ENCODE measurements at places on chromosomes 12 and 14. TPM values are rescaled to one million over a fixed set of nuclear protein-coding genes. Genes with fewer than 3 reads are reported as not detected.

GRCh38 chr12:111163422-111163821, 205.5 kb downstream of the PHETA1 start:
- no peak overlapping the region for H3K4me3 ChIP-seq
- no peaks in the 10 kb centered on the region for H3K36me3 ChIP-seq
- no peaks in the 10 kb centered on the region for H3K27me3 ChIP-seq

- no peaks in the 10 kb centered on the region for H3K27me3 ChIP-seq
- H3K4me3 ChIP-seq = no peak overlapping the region
- no peaks in the 10 kb centered on the region for H3K36me3 ChIP-seq
- no peak overlapping the region for H3K27ac ChIP-seq
- peaks cover 3% of the 10 kb centered on the region for H3K4me1 ChIP-seq
These were observed 5.2 kb upstream of the PACS2 start for GRCh38 chr14:105309371-105309770.

CRIP2 gene
- polyA plus RNA-seq = 0.31 TPM

- H3K27me3 ChIP-seq = no peaks in the 10 kb centered on the region
- no peaks in the 10 kb centered on the region for H3K36me3 ChIP-seq
- peak overlapping the region; percentile 76 for H3K4me3 ChIP-seq
These were observed 514 bp upstream of the LARP4 start for GRCh38 chr12:50400104-50400637.

GRCh38 chr12:46131732-46132469, 136.9 kb downstream of the SLC38A1 start:
- no peak overlapping the region for H3K27ac ChIP-seq
- DNase-seq = no peak
- no peaks in the 10 kb centered on the region for H3K4me1 ChIP-seq
- no peak overlapping the region for H3K4me3 ChIP-seq
- H3K36me3 ChIP-seq = no peaks in the 10 kb centered on the region

B3GNT4 gene
- polyA plus RNA-seq = 0.88 TPM

GRCh38 chr14:50977863-50978528, 33.7 kb upstream of the PYGL start:
- no peak overlapping the region for H3K27ac ChIP-seq
- H3K36me3 ChIP-seq = no peaks in the 10 kb centered on the region
- DNase-seq = peak; percentile 16
- peaks cover under 1% of the 10 kb centered on the region for H3K27me3 ChIP-seq
- H3K4me1 ChIP-seq = peaks cover 23% of the 10 kb centered on the region
- H3K4me3 ChIP-seq = no peak overlapping the region

DNA sequence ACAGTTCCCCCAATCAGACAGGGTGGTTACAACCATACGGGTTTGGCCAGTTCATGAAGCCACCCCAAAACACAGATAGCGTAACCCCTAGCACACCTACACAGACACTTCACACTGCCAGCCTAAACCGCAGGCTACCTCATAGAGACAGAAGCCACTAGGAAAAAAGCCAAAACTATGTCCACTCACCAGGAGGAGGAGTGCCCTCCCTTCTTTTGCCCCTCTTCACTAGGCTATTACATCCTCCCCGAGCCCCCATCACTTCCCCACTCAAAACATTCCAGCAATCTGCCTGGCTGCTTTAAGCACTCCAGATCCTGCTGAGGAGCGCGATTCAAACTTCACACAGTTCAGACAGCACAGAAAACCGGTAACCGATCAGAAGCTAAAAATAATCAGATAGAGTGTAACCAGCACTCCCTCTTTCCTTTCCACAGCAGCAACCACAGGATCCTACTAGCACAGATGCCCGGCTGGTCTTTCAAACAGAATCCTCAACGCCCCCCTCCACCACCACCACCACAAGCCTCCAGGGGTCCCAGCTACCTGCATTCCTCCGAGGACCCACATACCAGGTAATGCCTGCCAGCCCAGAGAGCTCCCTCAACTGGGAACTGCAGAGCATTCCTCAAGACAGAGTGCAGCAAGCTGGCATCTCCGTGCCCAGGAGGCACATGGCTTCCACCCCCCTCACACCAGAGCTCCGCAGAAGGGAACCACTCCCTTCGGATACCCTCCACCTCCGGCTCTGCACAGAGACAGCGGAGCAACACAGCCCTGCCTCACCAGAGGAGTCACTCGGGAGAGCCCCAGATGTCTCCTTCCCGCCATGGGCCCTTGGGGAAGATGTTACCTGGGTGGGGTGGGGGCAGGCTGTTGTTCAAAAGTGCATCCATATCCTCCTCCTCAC, 1.5 kb downstream of the CHD4 start:
- peak overlapping the region; percentile 70 for H3K27ac ChIP-seq
- DNase-seq = no peak
- no peaks in the 10 kb centered on the region for H3K27me3 ChIP-seq

DNA sequence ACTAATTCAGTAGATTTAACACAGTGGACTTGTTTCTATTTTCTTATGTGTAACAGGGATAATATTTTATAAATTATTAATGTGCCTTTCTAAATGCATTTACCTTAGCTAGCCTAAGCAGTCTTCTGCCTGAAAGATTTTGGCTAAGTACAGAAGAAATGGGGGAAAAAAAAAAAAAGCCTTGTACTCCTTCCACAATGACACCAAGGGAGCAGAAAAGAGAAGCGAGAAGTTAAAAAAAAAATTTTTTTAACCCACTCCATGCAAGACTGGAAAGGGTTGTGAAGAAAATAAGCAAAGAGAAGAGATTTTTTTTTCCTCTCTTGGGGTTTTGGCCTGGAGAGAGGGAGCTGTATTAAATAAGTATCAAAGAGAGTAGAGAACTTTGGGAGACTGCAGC, 28.7 kb downstream of the NELL2 start:
- DNase-seq = no peak
- no peaks in the 10 kb centered on the region for H3K27me3 ChIP-seq
- no peaks in the 10 kb centered on the region for H3K36me3 ChIP-seq
- H3K4me1 ChIP-seq = peaks cover 6% of the 10 kb centered on the region

DNA sequence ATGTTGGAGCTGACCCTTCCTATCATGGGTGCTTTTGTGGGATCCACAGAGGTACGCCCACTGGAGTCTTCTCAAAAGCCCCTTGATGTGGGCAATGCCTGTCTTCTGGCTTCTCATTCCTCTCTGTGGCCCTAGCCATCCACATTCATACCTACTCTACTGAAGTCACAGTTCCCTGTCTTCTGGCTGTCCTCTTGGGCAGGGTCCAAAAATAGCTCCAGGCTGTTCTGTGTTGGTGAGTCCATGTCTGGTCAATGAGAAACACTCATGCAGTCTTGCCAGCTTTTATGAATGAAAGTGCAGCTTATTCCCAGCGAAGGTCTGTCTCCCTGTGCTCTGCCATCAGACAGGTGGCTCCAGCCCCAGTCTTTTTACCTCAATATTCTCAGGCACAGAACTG, 135.9 kb upstream of the MDM1 start:
- H3K4me1 ChIP-seq = no peaks in the 10 kb centered on the region
- DNase-seq = no peak
- H3K27ac ChIP-seq = no peak overlapping the region
- H3K27me3 ChIP-seq = no peaks in the 10 kb centered on the region

DNA sequence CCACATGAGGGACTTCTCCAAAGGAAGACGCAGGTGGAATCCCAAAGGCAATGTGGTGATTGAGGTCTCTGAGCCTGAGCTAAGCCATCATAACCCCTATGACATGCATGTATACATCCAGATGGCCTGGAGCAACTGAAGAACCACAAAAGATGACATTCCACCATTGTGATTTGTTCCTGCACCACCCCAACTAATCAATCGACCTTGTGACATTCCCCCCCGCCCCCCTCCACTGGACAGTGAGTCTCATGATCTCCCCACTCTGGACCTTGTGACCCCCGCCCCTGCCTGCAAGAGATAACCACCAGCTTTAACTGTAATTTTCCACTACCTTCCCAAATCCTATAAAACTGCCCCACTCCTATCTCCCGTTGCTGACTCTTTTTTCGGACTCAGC, 87.9 kb downstream of the VCPKMT start:
- no peak overlapping the region for H3K27ac ChIP-seq
- no peaks in the 10 kb centered on the region for H3K4me1 ChIP-seq
- no peak for DNase-seq
- H3K4me3 ChIP-seq = no peak overlapping the region
- no peaks in the 10 kb centered on the region for H3K27me3 ChIP-seq
- H3K36me3 ChIP-seq = no peaks in the 10 kb centered on the region

TDRD9 gene
- polyA plus RNA-seq = not detected

DNA sequence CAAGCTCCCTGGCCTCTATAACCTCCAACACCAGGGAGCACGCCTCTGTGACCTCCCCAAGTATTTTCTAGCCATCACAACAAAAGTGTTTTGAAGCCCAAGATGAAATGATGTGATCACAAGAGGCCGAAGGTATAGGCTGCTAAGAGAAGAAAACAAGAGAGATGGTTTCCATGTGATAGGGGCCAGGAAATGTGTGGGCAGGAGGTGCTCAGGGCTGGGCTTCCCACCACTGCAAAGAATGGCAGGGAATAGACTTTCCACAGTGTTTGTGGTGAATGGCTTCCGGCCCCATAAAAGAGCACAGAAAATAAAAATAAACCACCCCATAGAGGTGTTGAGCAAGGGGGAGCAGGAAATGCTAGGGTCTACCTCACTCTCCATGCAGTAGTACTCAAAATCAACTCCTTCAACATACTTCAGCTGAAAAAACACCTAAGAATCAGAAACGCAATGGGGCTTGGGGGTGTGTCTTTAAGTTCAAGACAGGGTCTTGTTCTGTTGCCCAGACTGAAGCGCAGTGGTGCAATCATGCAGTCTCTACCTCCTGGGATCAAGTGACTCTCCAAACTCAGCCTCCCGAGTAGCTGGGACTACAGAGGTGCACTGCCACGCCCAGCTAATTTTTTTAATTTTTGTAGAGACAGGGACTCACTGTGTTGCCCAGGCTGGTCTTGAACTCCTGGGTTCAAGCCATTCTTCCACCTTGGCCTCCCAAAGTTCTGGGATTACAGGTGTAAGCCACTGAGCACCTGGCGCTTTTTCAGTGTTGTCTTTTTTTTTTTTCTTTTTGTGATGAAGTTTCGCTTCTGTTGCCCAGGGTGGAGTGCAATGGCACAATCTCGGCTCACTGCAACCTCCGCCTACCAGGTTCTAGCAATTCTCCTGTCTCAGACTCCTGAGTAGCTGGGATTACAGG, 27.1 kb downstream of the DAD1 start:
- H3K4me1 ChIP-seq = peaks cover 86% of the 10 kb centered on the region
- H3K4me3 ChIP-seq = peak overlapping the region; percentile 33
- H3K36me3 ChIP-seq = no peaks in the 10 kb centered on the region
- H3K27me3 ChIP-seq = no peaks in the 10 kb centered on the region
- H3K27ac ChIP-seq = peak overlapping the region; percentile 97
- peak; percentile 81 for DNase-seq

GRCh38 chr14:105213361-105213760, 32.2 kb upstream of the NUDT14 start:
- H3K27me3 ChIP-seq = no peaks in the 10 kb centered on the region
- DNase-seq = no peak
- H3K4me3 ChIP-seq = no peak overlapping the region
- H3K36me3 ChIP-seq = no peaks in the 10 kb centered on the region

- no peak overlapping the region for H3K27ac ChIP-seq
- H3K4me1 ChIP-seq = no peaks in the 10 kb centered on the region
- H3K4me3 ChIP-seq = no peak overlapping the region
- H3K27me3 ChIP-seq = no peaks in the 10 kb centered on the region
- H3K36me3 ChIP-seq = no peaks in the 10 kb centered on the region
- DNase-seq = no peak
These were observed 72.2 kb downstream of the SLC6A15 start for GRCh38 chr12:84840356-84840755.

GRCh38 chr14:93905623-93906022, 21.5 kb upstream of the FAM181A start:
- no peaks in the 10 kb centered on the region for H3K27me3 ChIP-seq
- no peaks in the 10 kb centered on the region for H3K4me1 ChIP-seq
- no peak overlapping the region for H3K27ac ChIP-seq
- DNase-seq = no peak

- no peak overlapping the region for H3K4me3 ChIP-seq
- DNase-seq = no peak
- H3K27me3 ChIP-seq = no peaks in the 10 kb centered on the region
- no peak overlapping the region for H3K27ac ChIP-seq
- H3K4me1 ChIP-seq = no peaks in the 10 kb centered on the region
- no peaks in the 10 kb centered on the region for H3K36me3 ChIP-seq
These were observed 6.1 kb downstream of the FAM186A start for GRCh38 chr12:50390316-50390741.

- no peaks in the 10 kb centered on the region for H3K27me3 ChIP-seq
- H3K4me3 ChIP-seq = no peak overlapping the region
- no peaks in the 10 kb centered on the region for H3K36me3 ChIP-seq
- no peak overlapping the region for H3K27ac ChIP-seq
- no peaks in the 10 kb centered on the region for H3K4me1 ChIP-seq
These were observed 113.9 kb upstream of the USP15 start for GRCh38 chr12:62146318-62146717.

DNA sequence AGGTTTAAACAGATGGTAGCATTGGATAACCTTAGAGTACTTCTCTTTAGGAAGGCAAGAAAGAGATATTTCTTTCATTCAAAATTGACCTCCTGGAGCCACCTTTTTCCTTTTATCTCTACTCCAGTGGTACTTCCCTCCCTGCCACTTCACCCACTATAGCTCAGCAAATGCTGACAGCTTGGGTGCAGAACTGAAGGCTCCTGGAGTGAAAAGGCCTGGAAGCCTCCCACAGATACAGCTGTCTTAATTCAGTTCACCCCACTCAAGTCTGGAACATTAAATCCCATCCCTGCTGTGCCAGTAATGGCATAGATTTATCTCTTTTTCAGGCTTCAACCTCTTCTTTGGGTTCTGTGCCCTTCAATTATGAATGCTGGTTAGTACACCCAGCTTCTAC, 140.3 kb downstream of the NEDD1 start:
- no peak for DNase-seq
- no peaks in the 10 kb centered on the region for H3K27me3 ChIP-seq
- no peaks in the 10 kb centered on the region for H3K36me3 ChIP-seq
- H3K4me3 ChIP-seq = no peak overlapping the region
- no peak overlapping the region for H3K27ac ChIP-seq

- H3K36me3 ChIP-seq = no peaks in the 10 kb centered on the region
- no peak overlapping the region for H3K27ac ChIP-seq
- DNase-seq = no peak
- H3K4me1 ChIP-seq = no peaks in the 10 kb centered on the region
- H3K27me3 ChIP-seq = no peaks in the 10 kb centered on the region
These were observed 57.8 kb upstream of the FSCB start for GRCh38 chr14:44564908-44565307.

PTPRO gene
- 1.5 TPM for polyA plus RNA-seq

PMEL gene
- 2.3 TPM for polyA plus RNA-seq

- no peaks in the 10 kb centered on the region for H3K27me3 ChIP-seq
- no peak for DNase-seq
- no peak overlapping the region for H3K4me3 ChIP-seq
- H3K4me1 ChIP-seq = peaks cover 30% of the 10 kb centered on the region
- H3K27ac ChIP-seq = no peak overlapping the region
These were observed 404.4 kb upstream of the RGS6 start for GRCh38 chr14:71527838-71528237.

All from GM12878 (cell line).